ENCODE measurements at places on chromosomes 12 and 14.

- DNase-seq = no peak
These were observed 46.7 kb upstream of the PNMA1 start for GRCh38 chr14:73760598-73761586.

GRCh38 chr12:116697716-116698115 lies 40.2 kb downstream of the SPRING1 start:
- DNase-seq = no peak

DNA sequence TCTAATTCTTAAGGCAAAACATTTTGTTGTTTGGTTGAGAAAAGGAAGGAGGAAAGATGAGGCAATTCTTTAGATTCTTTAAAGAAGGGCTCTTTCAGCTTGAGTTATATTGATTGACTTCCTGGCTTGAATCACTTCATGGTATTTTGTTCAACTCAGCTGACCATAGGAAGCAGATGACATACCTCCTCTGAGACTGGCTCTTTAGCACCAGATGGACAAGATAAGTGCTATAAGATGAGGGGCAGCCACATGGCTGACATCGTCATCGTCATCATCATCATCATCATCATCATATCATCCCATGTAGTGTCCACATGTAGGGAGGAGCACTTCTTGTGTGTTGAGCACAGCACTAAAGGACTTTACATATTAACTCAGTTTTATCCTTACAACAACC lies 81.3 kb downstream of the SSPN start:
- DNase-seq = peak; percentile 27

DNA sequence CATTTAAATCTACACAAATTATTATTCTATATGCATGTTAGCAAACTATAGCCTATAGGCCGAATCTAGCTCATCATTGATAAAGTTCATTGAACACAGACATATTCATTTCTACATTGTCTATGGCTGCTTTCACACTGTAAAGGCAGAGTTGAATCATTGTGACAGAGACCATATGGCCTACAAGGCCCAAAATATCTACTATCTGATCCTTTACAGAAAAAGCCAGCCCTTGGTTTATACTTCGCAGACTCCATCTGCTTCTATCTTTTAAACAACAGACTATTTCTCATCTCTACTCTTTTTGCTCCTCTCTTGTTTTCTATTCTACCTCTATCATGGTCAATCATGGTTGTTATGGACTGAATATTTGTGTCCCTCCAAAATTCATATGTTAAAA lies 190.7 kb downstream of the EXOC5 start:
- no peak for DNase-seq

DNA sequence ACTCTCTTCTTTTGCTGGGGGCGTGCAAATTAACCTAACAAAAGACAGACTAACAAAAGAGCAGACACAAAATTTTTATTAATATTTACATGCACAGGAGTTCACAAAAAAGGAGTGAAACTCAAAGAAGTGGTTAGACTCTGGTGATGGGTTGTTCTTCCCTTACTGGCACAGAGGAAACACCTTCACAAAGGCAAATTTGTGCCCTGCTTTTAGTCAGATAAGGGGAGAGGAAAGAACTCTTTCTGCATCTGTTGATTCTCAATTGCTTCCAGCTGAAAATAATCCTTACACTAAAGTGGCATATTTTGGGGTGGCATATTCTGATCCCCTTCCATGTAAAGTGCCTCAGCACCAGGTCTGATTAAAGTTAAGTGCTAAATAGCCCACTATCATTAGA lies 190.2 kb upstream of the AMIGO2 start:
- DNase-seq = no peak

- DNase-seq = no peak
These were observed 193.7 kb upstream of the PDE3A start for GRCh38 chr12:20174528-20175175.

DNA sequence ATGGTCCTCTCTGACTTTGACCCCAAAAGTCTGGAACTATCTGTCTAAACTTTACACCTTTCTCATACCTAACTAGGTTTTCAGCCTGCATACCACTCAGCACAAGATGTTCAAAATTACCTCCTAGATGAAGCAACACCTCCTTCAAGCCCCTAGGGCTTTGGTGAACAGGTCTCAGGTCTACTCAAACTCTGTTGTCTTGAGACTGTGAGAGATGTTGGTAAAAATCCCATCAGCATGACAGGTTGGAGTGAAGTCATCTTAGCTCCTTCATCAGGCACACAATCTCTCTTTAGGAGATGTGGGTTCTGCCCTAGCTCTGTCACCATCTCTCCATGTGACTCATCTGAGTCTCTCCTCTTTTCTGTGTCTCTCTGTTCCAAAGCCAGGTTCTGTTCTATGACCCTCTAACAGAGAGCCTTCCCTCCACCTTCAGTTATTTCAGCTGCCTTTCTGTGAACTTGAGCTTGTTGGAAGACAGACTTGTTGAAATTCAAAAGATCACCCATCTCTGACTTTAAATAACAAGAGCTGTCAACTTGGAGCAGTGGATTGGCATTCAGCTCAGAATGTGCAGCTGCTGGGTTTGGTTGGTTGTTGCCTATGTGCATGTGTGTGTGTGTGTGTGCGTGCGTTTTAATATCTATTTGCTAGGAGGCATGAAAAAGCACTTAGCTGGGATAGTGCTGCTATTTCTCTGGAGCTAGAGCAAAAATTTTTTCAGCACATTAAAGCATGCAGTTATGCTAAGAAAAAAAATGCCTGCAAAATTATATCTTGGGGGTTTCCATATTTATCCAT lies 130.7 kb downstream of the CRACR2A start:
- no peak for DNase-seq

DNA sequence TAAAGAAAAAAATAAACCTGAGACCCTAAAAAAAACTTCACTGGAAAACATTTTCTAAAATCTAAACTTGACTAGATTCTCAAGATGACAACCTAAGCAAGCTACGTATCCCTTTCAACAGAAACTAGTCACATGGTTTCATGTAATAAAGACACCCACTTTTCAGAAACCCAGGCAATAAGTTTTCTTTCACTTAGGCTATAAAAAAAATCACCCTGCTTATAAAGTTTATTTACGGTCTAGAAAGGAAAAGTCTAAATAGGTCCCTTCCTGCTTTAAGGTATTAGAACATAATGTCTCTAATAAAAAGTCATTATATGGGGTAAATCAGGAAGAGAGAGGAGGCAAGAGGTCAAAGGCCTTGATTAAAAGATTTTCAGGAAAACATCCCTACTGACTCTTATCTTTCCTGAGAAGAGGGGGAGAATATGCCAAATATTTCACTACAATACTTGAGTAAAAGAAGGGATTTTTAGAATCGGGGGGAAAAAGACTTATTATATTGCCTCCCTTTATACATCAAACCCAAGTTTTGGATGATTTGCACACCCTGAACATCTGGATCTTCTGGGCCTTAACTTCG lies 9.5 kb downstream of the CLIP1 start:
- no peak for DNase-seq

- DNase-seq = no peak
These were observed 94.5 kb downstream of the CALM1 start for GRCh38 chr14:90491221-90491885.

GRCh38 chr12:30026621-30027234 lies 243.0 kb upstream of the TMTC1 start:
- DNase-seq = peak; percentile 56

- no peak for DNase-seq
These were observed 304.4 kb upstream of the FAR2 start for GRCh38 chr12:28844718-28845117.

DNA sequence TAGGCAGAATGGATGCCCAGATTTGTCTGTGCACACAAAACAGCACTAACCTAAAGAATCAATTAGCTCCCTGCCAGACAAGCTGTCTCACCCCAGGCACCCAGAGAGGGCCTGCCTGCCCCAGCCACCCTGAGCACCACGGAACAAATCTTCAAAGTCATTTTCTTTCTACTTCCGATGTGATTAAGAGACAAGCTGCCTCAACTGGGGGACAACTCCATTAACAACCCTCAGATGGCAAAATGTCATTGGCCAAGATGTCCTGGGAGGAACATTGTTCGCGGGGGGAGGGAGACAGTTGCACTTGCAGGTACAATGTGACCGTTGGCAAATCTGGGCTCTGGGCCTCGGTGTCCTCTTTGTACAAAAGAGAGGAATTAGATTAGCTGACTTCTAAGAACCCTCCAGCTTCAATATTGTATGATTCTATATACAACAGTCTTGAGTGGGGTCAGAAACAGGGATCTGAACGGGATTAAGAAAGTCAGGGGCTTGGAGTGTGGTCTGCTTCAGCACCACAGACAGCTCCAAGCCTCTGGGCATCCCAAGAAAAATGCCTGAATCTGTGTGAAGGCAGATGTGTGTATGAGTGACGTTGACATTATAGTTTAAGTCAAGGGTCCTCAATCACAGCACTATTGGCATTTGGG lies 42.8 kb upstream of the CMKLR1 start:
- DNase-seq = peak; percentile 30

DNA sequence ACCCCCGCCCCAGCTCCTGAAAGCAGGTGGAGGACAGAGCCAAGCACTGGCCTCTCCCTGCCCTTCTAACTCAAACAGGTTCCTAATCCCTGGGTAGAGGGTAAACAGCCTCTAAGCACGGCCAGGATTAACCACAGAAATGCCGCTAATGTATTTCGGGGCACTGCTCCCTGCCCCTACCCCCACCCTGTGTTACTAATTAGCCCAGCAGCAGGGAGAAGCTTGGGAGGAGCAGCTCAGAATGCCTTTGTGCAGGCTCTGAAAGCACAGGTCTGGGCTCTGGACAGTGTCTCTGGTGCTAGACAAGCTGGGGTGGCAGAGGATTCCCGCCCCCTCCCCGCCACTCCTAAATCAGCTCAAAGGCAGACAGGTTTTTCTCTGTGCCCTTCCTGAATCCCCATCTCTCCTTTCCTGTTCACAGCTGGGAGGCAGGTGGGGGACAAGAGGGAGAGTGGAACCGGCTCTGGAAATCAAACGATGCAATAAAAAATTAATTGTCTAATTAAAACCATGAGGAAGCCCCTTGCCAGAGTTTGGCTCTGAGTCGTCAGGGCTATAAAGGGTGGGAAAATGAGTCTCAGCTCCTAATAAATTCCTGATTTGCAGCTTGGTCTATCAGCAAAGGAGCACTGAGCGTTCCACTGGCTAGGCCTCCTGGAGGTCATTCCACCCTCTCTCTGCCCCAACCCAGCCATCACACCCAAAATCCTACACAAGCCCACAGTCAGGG lies 53.0 kb downstream of the SMUG1 start:
- peak; percentile 36 for DNase-seq

GRCh38 chr12:124848621-124849380 lies 14.9 kb downstream of the SCARB1 start:
- no peak for DNase-seq

GRCh38 chr14:70755655-70756054 lies 53.7 kb downstream of the MAP3K9 start:
- DNase-seq = no peak

DNA sequence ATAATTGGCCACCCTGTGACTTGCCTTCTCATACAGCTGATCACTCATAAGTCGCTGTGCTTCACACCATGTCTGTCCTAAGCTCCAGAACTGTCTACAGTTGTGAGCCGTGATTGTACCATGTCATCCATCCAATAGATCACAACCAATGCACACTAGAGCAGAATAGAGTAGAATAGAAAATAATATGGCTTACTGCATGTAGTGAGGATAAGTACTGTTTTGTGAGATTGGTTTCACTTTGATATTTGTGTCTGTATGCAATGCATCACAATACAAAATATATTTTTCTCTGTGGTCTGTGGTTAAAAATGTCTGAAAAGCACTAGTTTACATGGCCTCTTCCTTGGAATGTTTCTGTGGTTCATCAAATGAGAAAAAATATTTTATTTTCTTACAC lies 237.6 kb upstream of the PRKD1 start:
- DNase-seq = no peak

- DNase-seq = no peak
These were observed 889.3 kb downstream of the BCL11B start for GRCh38 chr14:98382662-98383061.

DNA sequence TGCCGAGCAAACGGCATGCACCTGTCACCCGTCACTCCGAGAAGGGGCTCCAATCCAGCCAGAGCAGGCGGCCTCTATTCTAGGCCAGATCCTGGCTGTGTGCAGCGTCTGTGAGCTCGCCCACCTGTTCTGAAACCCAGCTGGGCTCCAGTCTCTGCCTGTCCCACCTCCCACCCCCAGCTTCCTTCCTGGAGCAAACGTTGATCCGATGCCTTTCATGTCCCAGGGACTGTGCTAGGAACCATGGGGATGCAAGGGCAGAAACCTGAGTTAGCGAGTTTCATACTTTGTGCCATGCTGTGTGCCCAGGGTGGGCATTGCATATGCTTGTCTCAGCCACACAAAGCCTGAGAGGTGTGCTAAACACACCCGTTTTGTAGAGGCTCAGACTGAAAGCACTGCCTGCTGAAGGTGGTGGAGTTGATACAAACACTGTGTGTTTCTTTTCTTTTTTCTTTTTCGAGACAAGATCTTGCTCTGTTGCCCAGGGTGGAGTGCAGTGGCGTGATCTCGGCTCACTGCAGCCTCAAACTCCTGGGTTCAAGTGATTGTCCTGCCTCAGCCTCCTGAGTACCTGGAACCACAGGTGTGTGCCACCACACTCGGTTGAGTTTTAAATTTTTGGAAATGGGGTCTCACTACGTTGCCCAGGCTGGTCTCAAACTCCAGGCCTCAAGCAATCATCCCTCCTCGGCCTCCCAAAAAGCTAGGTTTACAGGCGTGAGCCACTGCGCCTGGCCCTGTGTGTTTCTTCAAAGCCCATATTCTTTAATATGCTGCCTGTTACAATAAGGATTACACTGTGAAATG lies 84.1 kb upstream of the MED13L start:
- no peak for DNase-seq

GRCh38 chr12:90963946-90964345 lies 9.0 kb upstream of the CCER1 start:
- no peak for DNase-seq

- DNase-seq = no peak
These were observed 46.9 kb downstream of the ACTN1 start for GRCh38 chr14:68932231-68932630.

GRCh38 chr12:94046626-94047410 lies 101.6 kb upstream of the PLXNC1 start:
- no peak for DNase-seq

- no peak for DNase-seq
These were observed at the start of gene PPP1R36 for GRCh38 chr14:64549791-64550620. PPP1R36 (plus strand) TSS chr14:64549961; CDS start chr14:64549998, 37 bp downstream.

- peak; percentile 71 for DNase-seq
These were observed 68.3 kb downstream of the DERA start for GRCh38 chr12:15979096-15980092.

DNA sequence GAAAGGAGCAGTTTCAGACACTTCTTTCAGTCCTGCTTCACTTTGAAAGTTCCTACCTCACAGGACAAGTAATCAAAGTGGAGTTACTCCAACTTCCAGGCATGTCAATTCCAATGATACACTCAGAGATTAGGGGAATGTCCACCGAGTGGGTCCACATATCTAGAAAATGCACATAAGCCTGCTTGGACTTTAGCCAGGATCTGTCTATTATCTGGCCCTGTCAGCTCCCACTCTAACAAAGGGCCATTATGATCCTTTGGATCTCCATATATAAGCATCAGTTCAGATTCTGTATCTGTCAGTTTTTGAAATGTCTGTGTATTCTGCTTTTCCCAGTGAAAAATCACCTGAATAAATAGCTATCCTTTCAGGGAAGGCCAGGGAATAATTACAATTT lies 112.9 kb upstream of the ATXN7L3B start:
- DNase-seq = no peak

- peak; percentile 71 for DNase-seq
These were observed at the start of gene ACTR10 for GRCh38 chr14:58199726-58200479. ACTR10 (plus strand) TSS chr14:58200149; CDS start chr14:58200218, 69 bp downstream.

GRCh38 chr12:55074806-55075205 lies 51.4 kb upstream of the OR9K2 start:
- DNase-seq = no peak

Measured in kidney glomerular epithelial cell (primary cell).